Stimulated activated CD4-positive, alpha-beta T cell treated with anti-CD3 and anti-CD28 coated beads, Interleukin-12 subunit alpha, Interleukin-12 subunit beta, amount 100 ng/mL, for 48 hours (primary cell): ENCODE measurements at places on chromosomes 5 and 9.

GRCh38 chr5:176157656-176158055, 80.6 kb upstream of the SIMC1 start:
- no peak for DNase-seq

- no peak for DNase-seq
These were observed 147.4 kb upstream of the GLRA1 start for GRCh38 chr5:152072091-152072490.

GRCh38 chr5:130279386-130279785, 375.1 kb downstream of the CHSY3 start:
- DNase-seq = no peak

- no peak for DNase-seq
These were observed 5.7 kb upstream of the NOTCH1 start for GRCh38 chr9:136551401-136552116.

DNA sequence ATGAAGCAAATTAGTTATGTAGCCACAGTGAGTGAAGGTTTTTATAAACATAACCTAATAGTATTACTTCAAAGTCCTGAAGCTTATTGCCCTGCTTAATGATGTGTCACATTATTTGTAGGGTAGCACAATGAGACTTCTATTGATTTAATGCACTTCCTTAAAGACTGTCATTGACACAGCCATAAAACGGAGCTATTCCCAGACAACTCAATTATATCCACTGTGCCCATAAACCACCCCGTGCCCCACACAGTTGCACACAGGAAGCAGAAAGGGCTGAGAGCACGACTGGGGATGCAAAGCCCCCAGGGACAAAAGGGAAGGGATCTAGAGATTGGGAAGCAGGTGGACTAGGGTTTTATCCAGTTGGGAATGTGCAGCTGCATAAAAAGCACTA, 37.0 kb downstream of the TRIM32 start:
- DNase-seq = no peak

DNA sequence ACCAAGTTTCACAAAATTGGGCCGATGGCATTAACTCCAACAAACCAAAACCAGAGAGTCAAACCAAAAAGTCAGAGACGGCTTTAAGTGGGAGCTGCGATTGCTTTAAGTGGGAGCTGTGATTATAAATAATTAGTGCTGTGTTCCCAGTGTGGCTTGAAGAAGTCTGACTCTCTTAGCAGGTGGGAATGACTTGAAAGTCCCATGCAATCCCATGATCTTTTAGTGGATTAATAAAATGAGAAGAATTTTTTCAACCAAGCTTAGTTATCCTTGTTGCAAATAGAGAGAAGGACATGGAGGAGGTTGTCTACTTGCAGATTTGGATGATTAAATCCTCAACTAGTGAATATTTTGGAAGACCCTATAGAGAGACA, 68.5 kb downstream of the MYO10 start:
- no peak for DNase-seq

DNA sequence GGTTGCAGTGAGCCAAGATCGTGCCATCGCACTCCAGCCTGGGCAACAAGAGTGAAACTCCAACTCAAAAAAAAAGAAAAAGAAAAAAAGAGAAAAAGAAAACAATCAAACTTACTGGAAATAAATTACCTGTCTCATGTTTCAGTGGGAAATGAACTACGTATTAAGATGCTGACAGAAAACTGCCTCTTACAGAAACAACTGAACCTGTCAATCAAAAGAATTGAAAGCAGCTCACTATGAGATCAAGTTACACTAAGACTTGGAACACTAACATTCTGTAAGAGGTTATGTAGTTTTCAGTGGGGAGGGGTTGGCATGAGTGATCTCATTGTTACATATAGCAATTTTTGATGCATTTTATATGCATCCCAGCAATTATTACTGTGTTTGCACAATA, 64.4 kb upstream of the SPATA31E1 start:
- no peak for DNase-seq
